ENCODE measurements at places on chromosomes 5 and 9.
A peak's percentile ranks its signal among the peaks of the same experiment; 100 is the strongest.

- H3K27ac ChIP-seq, result no peak overlapping the region
- H3K4me3 ChIP-seq, result no peak overlapping the region
- DNase-seq, result no peak
- H3K4me1 ChIP-seq, result no peaks in the 10 kb centered on the region
- H3K36me3 ChIP-seq, result no peaks in the 10 kb centered on the region
Observed at GRCh38 chr9:95791286-95791685, 84.2 kb upstream of the ERCC6L2 start.

DNA sequence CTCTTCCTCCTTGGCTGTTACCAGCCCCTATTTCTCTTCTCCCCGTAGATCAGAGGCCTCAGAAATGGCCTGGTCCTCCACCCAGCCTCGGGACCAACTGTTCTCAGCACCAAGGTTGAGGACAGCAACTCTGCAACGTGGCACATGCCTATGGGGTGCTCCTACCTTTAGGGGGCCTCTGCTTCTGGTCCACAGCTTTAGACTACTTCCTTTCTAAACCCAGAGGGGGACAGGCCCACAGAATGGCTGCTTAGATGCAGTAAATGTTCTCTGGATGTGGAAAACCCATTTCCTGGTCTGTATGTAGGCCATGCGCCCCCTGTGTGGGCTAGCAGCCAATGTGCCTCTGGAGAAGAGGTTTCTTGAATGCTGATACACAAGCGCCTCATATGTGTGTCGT, 68.4 kb downstream of the NRG2 start:
- no peak overlapping the region for H3K27ac ChIP-seq
- no peak for DNase-seq
- no peak overlapping the region for H3K4me3 ChIP-seq
- peaks cover 3% of the 10 kb centered on the region for H3K36me3 ChIP-seq
- H3K4me1 ChIP-seq, result no peaks in the 10 kb centered on the region

GRCh38 chr5:138966236-138966985, 91.3 kb upstream of the LRRTM2 start:
- H3K36me3 ChIP-seq, result peaks cover 1% of the 10 kb centered on the region
- no peak for DNase-seq
- H3K4me1 ChIP-seq, result peaks cover 6% of the 10 kb centered on the region
- no peaks in the 10 kb centered on the region for H3K27me3 ChIP-seq
- no peak overlapping the region for H3K27ac ChIP-seq

DNA sequence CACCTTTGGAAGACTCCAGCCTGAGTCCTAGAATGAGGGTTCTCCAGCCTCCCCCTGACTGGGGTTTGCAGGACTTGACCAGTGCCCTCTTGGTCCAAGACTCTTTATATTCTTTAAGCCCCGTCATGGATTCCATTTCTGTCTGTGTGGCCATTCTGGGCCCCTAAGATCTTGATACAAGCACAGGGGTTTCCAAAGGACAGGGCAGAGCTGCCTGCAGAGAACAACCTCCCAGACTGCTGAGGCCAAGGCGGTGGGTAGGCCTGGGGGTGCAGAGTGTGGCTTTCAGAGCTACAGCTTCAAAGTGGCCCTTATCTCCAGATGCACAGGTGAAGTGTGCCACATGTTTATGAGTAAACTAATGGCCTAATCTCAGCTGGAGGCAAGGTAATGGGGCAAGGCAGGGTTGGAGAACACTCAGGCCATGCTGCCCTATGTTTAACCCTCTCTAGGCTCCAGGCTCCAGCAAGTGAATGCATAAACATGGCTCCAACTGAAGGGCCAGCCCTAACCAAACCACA, 32.1 kb downstream of the FOXI1 start:
- H3K4me3 ChIP-seq, result no peak overlapping the region
- no peak overlapping the region for H3K27ac ChIP-seq
- no peak for DNase-seq
- H3K27me3 ChIP-seq, result peaks cover 37% of the 10 kb centered on the region
- no peaks in the 10 kb centered on the region for H3K4me1 ChIP-seq

- no peak overlapping the region for H3K4me3 ChIP-seq
- H3K36me3 ChIP-seq, result peaks cover 1% of the 10 kb centered on the region
- H3K27ac ChIP-seq, result no peak overlapping the region
- no peak for DNase-seq
Observed at GRCh38 chr5:53568871-53569270, 8.4 kb downstream of the NDUFS4 start.

- peaks cover 14% of the 10 kb centered on the region for H3K4me1 ChIP-seq
- H3K27ac ChIP-seq, result no peak overlapping the region
- H3K36me3 ChIP-seq, result no peaks in the 10 kb centered on the region
- H3K27me3 ChIP-seq, result peaks cover 8% of the 10 kb centered on the region
- no peak overlapping the region for H3K4me3 ChIP-seq
Observed at GRCh38 chr9:109974918-109975276, 194.9 kb downstream of the PALM2AKAP2 start.

DNA sequence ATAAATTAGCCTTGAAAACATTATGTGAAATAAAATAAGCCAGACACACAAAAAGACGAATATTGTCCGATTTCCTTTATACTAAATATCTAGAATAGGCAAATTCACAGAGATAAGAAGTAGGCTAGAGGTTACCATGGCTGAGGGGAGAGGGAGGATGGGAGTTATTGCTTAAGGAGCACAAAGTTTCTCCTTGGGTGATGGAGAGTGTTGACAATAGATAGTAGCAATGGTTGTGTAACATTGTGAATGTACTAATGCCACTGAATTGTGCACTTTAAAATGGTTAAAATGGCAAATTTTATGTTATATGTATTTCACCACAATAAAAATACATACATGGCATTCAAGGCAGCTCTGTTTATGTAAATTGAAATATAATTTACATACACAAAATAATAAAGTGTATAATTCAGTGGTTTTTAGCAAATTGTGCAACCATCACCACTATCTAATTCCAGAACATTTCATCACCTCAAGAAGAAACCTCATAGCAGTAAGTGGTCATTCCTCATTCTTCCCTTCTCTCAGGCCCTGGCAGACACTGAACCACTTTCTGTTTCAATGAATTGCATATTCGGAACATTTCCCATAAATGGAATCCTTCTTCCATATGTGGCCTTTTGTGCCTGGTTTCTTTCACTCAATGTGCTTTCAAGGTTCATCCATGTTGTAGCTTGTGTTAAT, 59.2 kb downstream of the NDST1 start:
- H3K36me3 ChIP-seq, result peaks cover 1% of the 10 kb centered on the region
- H3K27ac ChIP-seq, result no peak overlapping the region
- no peak for DNase-seq
- H3K4me1 ChIP-seq, result no peaks in the 10 kb centered on the region
- H3K4me3 ChIP-seq, result no peak overlapping the region
- no peaks in the 10 kb centered on the region for H3K27me3 ChIP-seq

DNA sequence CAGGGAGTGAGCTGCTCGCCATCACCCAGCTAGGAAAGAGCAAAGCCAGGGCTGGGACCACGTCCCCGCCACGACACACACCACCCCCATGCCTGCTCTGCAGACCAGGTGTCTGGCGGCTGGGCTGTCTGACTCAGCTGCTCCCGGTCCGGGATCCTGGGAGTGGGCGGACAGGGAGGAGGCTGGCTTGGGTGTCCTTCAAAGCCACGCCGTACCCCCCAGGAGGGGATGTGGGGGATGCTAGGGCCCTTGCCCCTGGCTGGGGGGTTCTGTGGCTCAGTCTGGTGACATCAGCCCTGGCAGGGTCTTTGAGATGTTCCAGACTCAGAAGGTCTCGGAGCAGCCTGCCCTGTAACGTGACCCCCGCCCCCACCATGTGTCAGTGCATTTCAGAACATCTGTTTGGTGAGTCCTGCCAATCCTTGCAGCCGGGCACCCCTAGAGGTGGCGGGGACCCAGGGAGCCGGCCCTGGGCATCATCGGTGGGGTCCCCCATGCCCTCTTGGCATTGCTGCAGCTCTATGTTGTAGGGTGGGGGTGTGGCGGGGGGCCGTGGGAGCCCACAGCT, 62.3 kb downstream of the HMCN2 start:
- no peak overlapping the region for H3K27ac ChIP-seq
- H3K4me1 ChIP-seq, result no peaks in the 10 kb centered on the region
- no peak for DNase-seq
- peaks cover 1% of the 10 kb centered on the region for H3K36me3 ChIP-seq

DNA sequence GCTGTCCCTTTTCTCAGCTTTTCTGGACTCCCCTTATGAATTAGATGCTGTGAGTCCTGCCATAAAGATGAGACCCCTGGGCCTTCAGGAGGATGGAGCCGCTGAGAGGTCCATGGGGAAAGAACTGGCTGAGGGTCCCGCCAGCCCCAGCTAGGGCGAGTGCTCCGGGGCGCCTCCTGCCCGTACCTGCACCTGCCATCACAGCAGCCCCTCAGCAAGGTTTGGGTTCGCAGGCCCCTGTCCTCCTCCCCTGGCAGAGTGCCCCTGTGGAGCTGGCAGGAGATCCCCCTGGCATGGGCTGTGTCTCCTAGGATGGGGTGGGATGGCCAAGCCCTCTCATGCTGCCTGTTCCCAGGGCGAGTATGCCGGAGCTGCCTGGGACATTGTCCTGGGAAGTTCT, 64.2 kb downstream of the COL5A1 start:
- no peak overlapping the region for H3K27ac ChIP-seq
- H3K27me3 ChIP-seq, result peaks cover 18% of the 10 kb centered on the region
- no peaks in the 10 kb centered on the region for H3K4me1 ChIP-seq
- H3K36me3 ChIP-seq, result no peaks in the 10 kb centered on the region
- no peak for DNase-seq

GRCh38 chr9:98154678-98155077, 35.7 kb upstream of the TRIM14 start:
- H3K36me3 ChIP-seq, result peaks cover 19% of the 10 kb centered on the region
- H3K27me3 ChIP-seq, result no peaks in the 10 kb centered on the region
- peaks cover 23% of the 10 kb centered on the region for H3K4me1 ChIP-seq

DNA sequence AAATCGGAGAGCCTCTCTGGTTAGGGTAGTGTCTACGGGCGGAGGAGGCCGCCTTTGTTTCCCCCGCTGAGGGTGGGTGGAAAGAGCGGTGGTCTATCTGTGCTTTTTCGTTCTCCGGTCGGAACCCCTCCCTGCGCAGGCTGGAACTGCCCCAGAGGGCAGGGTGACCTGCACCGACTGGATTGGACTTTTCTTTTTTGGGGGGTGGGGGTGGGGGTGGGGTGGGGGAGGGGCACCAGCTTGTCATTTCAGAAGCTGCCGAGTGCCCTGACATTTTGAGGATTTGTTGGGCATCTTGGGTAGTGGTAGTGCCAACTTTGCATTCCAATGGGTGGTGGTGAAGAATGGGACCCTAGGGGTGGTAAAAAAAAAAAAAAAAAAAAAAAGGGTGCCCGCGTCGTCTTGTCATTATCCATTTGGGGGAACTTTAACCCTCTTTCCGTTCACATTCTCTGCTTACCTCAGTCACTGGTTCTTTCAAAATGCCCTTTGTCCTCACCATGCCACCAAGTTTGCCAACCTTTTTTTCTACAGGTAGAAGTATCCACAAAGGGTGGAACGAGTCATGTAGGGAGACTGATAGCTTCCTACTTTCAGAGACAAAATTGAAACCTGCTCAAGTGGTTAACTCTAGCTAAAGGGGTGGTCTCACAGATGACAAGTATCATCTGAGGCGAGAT, 1.3 kb downstream of the UBE2R2 start:
- H3K4me1 ChIP-seq, result peaks cover 50% of the 10 kb centered on the region
- peak overlapping the region; percentile 88 for H3K4me3 ChIP-seq
- no peak for DNase-seq
- peaks cover 12% of the 10 kb centered on the region for H3K36me3 ChIP-seq
- H3K27ac ChIP-seq, result peak overlapping the region; percentile 90
- H3K27me3 ChIP-seq, result no peaks in the 10 kb centered on the region

GRCh38 chr9:92986176-92987119, 39.1 kb downstream of the FGD3 start:
- H3K4me1 ChIP-seq, result peaks cover 77% of the 10 kb centered on the region
- H3K27me3 ChIP-seq, result no peaks in the 10 kb centered on the region
- no peak for DNase-seq
- H3K27ac ChIP-seq, result peak overlapping the region; percentile 8
- H3K36me3 ChIP-seq, result peaks cover 42% of the 10 kb centered on the region

GRCh38 chr5:172840432-172841154, 6.5 kb downstream of the ERGIC1 start:
- peaks cover 59% of the 10 kb centered on the region for H3K4me1 ChIP-seq
- no peaks in the 10 kb centered on the region for H3K27me3 ChIP-seq
- H3K4me3 ChIP-seq, result no peak overlapping the region
- peaks cover 5% of the 10 kb centered on the region for H3K36me3 ChIP-seq

GRCh38 chr5:393846-394275, 49.1 kb upstream of the EXOC3 start:
- no peaks in the 10 kb centered on the region for H3K27me3 ChIP-seq
- H3K4me3 ChIP-seq, result no peak overlapping the region
- H3K27ac ChIP-seq, result peak overlapping the region; percentile 17

- H3K4me3 ChIP-seq, result no peak overlapping the region
- H3K4me1 ChIP-seq, result peaks cover 13% of the 10 kb centered on the region
- no peaks in the 10 kb centered on the region for H3K27me3 ChIP-seq
- DNase-seq, result no peak
- no peaks in the 10 kb centered on the region for H3K36me3 ChIP-seq
Observed at GRCh38 chr5:56011835-56012234, 17.1 kb upstream of the IL6ST start.

DNA sequence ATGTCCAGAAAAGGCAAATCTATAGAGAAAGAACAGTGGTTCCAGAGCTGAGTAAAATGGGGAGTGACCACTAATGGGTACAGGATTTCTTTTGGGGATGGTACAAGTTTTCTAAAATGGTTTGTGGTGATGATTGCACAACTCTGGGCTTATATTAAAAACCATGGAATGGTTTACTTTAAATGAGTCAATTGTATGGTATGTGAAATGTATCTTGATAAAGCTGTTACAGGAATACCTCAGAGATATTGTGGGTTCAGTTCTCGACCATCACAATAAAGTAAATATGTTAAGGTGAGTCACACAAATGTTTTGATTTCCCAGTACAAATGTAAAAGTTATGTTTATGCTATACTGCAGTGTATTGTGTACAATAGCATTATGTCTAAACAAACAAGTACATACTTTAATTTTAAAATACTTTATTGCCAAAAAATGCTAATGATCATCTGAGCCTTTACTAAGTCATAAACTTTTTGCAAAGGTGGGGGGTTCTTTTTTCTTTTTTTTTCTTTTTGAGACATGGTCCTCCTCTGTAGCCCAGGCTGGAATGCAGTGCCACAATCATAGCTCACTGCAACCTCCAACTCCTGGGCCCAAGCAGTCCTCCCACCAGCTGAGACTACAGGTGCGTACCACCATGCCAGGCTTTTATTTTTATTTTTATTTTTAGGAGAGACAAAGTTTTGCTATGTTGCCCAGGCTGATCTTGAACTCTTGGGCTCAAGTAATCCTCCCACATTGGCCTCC, 65.9 kb downstream of the SHOC1 start:
- no peak for DNase-seq
- no peak overlapping the region for H3K27ac ChIP-seq
- no peak overlapping the region for H3K4me3 ChIP-seq
- no peaks in the 10 kb centered on the region for H3K27me3 ChIP-seq
- no peaks in the 10 kb centered on the region for H3K4me1 ChIP-seq
- H3K36me3 ChIP-seq, result no peaks in the 10 kb centered on the region

GRCh38 chr5:177294632-177295031, 8.9 kb downstream of the RAB24 start:
- no peak for DNase-seq
- no peak overlapping the region for H3K27ac ChIP-seq
- no peaks in the 10 kb centered on the region for H3K27me3 ChIP-seq

Data from central memory CD8-positive, alpha-beta T cell (primary cell).